Left lung (tissue), 14 donors: ENCODE measurements at places on chromosomes 12 and 14. TPM values are rescaled to one million over a fixed set of nuclear protein-coding genes. Genes with fewer than 3 reads are reported as not detected.
A peak's percentile ranks its signal among the peaks of the same experiment; 100 is the strongest.

The UBR7 gene
- polyA plus RNA-seq: 36.9 TPM

GRCh38 chr12:114340231-114340630 lies 65.7 kb downstream of the TBX5 start:
- no peak for DNase-seq

DNA sequence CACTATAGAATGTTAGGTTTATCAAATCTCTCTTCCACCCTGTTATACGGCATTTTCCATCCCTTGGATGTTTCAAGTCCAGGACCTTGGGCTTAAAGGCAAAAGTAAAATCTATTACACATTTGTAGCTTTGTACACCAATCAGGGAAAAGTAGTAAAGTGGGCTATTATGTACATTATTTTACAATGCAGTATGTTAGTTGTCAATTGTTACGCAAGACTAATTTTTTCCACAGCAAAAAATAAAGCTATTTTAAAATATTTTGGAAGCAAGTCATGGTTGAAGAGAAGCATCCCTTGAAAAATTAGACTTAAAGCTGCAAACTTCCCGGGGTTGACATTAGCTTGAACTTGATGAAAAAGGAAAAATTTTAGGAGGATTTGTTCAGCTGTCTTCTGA lies 476.2 kb downstream of the DIO2 start:
- no peak for DNase-seq

The MAGOHB gene
- 36.5 TPM for polyA plus RNA-seq

- DNase-seq: peak; percentile 80
These were observed 19.7 kb upstream of the CD9 start for GRCh38 chr12:6180268-6181051.

DNA sequence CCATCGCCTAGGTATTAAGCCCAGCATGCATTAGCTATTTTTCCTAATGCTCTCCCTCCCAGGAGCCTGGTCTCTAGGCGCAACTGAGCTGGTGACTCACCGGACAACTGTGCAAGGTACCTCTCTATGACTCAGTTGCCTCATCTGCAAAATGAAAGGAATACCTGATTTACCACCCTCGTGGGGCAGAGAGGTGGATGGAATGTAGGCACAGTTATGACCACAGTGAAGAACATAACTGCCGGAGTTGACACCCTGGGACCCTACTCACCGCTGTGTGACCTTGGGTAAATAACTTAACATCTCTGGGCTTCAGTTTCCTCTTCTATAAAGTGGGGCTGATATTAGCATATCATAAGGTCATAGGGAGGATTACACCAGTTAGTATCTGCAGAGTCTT lies 22.6 kb downstream of the BCL11B start:
- DNase-seq: no peak

DNA sequence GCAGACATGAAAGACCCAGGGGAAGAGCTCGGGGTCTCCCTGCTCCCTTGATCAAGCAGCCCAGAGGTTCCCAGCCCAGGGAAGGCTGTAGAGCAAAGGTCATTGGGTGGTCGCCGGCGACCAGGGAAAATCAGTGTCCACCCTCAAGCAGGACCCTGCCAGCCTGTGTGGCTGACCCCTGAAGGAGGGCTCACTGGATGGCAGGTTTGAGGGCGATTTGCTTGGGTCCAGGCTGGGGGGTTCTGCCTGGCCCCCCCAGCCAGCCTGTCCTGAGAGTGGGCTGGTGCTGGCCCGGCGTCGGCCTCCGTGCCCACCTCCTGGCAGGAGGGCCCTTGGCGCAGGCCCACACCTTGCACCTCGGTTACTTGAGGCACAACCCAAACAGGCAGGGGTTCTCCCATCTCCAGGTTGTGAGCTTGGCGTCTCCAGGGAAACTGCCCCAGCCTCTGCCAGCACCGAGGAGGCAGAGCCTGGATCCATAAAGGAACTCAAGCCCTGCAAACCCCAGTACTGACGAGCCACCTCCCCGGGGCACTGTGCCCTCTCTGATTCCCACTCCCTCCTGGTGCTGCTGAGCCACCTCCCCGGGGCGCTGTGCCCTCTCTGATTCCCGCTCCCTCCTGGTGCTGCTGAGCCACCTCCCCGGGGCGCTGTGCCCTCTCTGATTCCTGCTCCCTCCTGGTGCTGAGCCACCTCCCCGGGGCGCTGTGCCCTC lies 329.0 kb upstream of the SFSWAP start:
- no peak for DNase-seq

The TAS2R13 gene
- not detected for polyA plus RNA-seq

- no peak for DNase-seq
These were observed 78.3 kb downstream of the TSHR start for GRCh38 chr14:81033698-81034240.

DNA sequence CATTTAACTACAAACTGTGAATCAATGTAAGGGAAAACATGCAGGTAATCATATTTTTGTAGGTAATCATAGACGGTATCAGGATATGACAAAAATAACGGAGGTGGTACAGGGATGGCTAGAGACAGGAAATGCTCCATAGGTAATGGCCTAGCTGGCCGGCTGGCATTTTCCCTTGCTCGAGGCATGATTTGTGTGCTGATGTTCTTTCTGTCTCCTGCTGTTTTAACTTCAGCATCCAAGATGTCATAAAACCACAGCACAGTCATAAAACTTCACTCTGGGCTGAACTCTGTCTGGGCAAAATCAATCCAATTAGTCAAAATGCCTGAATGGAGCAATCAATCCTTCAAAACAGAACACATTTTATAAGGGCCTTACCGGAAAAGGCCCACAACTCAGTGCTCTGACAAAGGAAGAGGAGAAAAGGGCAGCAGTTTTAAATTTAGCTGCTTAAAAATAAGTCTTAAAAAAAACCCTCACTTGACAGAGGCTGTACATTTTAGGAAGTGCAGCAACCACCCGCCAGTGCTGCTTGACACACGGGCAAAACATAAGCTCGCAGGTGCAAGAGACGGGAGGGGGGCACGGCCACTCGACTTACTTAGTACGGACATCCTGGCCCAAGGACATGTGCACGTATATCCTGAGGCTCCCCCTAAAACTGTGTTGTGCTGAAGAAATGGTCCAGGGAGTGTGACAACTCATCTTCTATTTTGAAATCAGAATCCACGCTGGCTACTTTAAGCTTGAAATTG lies 40.5 kb upstream of the GPR68 start:
- no peak for DNase-seq

DNA sequence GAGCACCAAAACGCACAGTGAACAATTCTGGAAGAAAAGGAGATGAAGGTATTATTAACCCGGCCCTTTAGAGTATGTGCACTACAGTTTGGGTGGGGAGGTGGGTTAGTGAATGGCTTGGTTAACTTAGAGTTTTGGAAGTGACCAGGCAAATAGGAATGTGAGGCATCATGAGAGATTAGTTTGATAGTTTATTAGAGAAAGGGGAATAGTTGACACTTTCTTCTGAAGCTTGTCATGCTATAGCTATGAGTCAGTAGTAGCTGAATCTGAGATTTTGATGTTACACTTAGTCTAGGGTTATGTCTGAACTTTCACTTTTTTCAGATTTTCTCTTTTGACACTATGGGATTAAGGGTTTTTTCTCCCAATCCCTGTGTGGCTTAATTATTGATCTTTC lies 567.2 kb downstream of the SNAPC1 start:
- DNase-seq: no peak

GRCh38 chr12:11943919-11944700 lies 126.6 kb upstream of the BCL2L14 start:
- no peak for DNase-seq

The DNAI7 gene
- polyA plus RNA-seq: 3.2 TPM

The KLRC3 gene
- 0.32 TPM for polyA plus RNA-seq

GRCh38 chr12:112823582-112824149 lies 32.1 kb downstream of the RPH3A start:
- no peak for DNase-seq

The SIX1 gene
- 2.4 TPM for polyA plus RNA-seq

- DNase-seq: no peak
These were observed 39.9 kb upstream of the BICDL1 start for GRCh38 chr12:119949145-119949544.

- no peak for DNase-seq
These were observed 1459.6 kb upstream of the TMEM132C start for GRCh38 chr12:126807312-126807865.

- no peak for DNase-seq
These were observed 26.9 kb downstream of the RAB3IP start for GRCh38 chr12:69765515-69765914.

The GCH1 gene
- polyA plus RNA-seq: 6.8 TPM

DNA sequence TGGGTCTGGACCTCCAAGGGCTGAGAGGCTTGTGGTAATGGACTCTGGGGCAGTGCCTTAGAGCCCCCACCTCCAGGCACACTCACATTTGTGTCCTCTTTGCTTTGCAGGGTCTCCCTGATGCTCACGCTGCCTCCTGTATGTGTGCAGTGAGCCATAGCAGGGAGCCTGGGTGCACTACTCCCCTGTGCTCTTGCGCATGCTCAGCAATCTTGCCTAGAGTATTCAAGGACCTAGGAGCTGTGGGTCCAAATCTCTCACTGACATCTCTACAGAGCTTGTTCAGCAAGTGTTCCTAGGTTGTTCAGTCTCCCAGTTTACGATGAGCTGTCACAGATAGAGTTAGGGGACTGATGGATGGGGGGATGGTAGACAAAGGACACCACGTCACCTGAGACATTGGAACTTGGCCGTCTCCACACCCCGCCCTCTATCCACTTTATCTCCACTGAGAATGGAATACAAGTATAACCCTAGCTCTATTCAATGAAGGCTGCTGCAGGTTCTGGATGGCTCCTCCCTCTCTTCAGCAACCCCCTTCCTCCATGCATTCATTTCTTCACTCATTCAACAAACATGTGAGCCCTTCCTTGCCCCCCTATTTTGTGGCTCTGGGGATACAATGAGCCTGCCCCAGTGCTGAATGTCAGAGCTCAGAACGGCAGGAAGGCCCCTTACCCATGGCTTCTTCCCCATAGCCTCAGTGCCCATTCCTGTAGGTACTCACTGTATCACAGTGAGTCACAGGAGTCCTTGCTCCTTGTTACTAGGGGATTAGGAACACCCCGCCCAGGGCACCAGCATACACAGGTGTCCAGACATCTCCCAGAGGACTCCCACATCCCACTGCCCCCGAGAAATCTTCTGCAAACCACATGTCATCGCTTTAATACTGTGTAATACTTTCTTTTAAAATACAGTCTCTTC lies 31.2 kb downstream of the FIGNL2 start:
- DNase-seq: no peak

DNA sequence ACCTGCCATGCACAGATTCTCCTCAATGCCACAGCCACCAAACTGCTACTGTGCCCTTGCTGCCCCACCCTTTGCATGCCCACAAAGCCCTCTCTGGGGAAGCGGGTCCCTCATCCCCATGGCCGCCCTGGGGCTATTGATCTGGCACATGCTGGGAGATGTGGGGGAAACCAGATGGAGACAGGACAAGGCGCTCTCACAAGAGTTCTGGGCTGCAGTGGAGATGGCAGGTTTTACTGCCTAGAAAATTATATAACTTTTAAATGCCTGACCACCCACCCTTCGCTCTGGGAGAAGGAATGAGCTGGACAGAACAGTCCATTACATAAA lies 10.6 kb upstream of the PIP4K2C start:
- DNase-seq: no peak

GRCh38 chr14:94423453-94424056 lies 29.0 kb downstream of the SERPINA11 start:
- DNase-seq: peak; percentile 70

The WNK1 gene
- 113 TPM for polyA plus RNA-seq

DNA sequence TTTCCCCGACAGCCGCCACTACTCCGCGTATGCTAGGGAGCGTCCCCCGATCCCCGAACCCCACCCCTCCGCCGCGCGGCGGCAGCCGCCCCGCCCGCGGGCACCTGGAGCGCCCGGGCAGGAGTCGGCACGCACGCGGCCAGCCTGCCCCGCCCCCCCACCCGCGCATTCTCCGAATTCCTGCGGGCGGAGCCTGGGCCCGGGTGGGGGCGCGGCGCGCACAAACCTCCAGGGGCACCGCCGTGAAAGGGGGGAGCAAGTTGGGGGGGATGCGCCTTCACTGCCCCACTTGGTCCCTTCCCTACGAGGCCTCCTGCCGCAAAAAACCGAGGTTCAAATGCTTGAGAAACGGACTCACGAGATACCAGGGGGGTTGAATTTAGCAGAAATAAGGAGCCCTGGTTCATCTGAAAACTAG lies 1.7 kb downstream of the AJUBA start:
- peak; percentile 37 for DNase-seq

- no peak for DNase-seq
These were observed 222.2 kb downstream of the ERC1 start for GRCh38 chr12:1213205-1213604.

The VRK1 gene
- 17.6 TPM for polyA plus RNA-seq

DNA sequence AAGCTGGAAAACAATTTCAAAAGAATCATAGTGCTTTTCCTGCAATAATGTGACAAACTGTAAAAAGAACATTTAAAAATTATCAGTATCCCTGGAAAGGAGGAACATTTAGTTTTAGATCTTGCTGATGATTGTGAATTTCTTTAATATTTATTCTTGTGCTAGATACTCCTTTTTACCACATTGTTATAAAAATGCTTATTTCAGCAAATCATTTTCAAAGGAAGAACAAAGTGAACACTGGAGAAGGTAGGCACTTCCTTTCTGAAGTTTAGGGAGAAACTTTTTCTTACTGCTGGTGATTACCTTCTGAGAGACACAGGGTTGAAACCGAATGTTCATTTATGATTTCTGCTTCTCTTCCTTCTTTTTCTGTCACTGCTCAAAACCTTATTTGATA lies 45.1 kb upstream of the C12orf75 start:
- no peak for DNase-seq

DNA sequence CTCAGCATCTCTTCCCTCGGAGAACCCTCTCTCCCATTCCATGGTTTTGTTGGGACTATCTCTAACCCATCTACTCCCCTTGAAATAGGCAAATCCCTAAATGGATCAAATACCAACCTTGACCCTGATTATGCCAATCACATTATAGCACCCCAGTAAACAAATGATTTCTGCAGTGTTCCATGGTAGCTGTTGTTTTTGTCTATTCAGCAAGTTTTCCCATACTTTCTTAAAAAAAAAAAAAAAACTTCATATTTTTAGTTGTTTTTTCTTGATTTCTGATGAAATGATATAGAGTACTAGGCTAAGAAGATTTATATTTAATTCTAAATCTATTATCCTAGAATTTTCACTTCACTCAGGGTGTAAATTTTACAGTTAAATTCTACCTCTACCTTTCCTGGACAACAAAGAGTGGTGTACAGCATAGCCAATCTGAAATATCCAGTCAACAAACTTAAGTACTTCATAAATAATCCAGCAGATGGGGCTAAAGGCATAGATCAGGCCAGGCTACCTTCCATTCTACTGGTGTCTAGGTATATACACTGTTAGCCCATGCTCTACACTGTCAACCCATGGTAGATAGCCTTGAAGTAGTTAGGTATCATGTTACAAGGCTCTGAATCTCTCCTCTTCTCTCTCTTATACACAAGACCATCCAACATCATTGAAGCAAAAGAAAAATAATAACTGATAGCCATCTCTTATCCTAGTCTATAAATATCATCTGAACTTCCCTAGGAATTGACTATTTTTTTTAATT lies 82.2 kb downstream of the PLEKHG7 start:
- peak; percentile 49 for DNase-seq

DNA sequence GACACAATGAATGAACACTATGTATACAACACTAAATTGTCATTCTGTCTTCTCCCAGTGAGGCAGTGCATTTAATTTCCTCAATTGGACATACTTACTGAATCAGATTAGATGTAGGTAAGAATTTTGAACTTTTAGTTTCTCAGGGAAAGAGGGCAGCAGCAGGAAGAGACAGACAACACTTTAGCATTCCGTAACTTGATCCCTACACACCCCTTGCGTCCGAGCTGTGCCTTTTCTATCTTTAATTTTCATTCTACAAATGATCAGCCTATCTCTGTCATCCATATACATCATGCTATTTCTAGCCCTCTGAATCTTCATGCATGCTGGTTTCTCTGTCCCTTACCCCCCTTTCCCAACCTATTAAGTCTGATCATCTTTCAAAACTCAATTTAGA lies 358.0 kb upstream of the RPL10L start:
- no peak for DNase-seq
